ENCODE measurements at places on chromosomes 6 and 20.

GRCh38 chr6:29941016-29941415 is 1.3 kb upstream of the HLA-A start:
- DNase-seq = no peak

DNA sequence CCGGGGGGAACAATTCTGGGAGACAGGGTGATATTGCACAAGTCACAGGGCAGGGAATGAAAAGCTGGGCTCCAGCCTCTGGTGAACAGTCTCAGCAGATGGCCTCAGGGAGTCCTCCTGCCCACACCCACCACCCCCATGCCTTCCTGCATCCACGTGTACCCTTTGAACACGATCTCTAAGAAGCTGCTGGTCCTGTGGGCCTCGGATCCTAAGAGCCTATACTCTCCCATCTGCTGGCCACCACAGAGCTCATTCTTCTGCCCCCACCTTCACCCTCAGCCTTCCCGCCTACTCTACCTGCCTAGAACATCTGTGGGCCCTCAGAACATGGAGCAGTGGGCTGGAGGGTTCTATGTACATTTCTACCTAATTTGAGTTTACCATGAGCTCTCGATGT is 60.3 kb downstream of the TRERF1 start:
- DNase-seq = no peak

DNA sequence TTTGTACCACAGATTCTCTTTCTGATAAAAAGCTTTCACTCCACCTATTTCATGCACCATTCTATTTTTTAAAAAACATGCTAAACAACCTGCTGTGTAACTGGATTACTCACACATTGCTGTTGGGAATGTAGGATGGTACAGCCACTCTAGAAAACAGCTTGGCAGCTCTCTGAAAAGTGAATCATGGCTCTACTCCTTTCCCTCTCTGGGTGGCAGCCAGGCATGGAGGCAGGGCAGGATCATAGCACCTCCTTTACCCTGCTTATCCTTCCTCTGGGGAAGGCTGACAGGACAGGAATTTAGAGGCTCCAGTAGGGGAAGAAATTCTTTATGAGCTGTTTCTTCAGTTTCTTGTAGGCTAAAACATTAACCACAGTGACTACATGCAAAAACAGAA is 6.7 kb upstream of the VNN2 start:
- DNase-seq = no peak

- no peak for DNase-seq
Measured at GRCh38 chr6:90095145-90095544, 200.9 kb downstream of the GJA10 start.

DNA sequence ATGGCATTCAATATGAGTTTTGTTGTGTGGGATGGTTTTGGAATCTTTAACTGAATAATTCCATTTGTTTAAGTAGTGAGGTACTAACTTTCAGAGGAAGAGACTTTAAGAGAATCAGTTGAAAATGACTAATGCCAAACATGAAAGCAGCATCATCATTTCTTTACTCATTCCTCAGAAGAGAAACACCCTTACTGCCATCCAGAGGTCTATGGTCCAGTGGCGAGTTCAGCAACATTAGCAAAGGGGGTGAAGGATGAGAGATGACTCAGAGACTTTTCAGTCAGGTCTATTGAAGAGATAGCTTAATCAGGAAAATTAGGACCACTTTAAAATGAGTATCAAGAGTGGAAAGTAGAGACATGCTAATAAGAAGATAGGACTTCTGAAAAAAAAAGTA is 118.8 kb downstream of the COL19A1 start:
- no peak for DNase-seq

DNA sequence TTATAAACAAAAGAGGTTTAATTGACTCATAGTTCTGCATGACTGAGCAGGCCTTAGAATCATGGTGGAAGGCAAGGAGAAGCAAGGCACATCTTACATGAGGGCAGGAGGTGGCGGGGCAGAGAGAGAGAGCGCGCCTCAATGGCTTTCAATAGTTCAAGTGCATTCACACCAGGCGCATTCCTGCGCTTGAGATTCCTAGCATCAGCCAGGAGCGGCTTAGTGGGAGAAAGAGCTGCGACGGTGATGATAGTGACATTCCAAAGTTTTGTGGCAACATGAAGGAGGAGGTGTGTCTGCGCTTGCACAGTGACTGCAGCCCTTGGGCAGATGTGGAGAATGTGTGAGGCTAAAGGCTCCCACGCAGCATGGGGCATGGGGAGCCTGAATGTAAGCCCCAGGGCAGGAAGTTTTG is 25.0 kb upstream of the EMILIN3 start:
- DNase-seq = peak; percentile 14

DNA sequence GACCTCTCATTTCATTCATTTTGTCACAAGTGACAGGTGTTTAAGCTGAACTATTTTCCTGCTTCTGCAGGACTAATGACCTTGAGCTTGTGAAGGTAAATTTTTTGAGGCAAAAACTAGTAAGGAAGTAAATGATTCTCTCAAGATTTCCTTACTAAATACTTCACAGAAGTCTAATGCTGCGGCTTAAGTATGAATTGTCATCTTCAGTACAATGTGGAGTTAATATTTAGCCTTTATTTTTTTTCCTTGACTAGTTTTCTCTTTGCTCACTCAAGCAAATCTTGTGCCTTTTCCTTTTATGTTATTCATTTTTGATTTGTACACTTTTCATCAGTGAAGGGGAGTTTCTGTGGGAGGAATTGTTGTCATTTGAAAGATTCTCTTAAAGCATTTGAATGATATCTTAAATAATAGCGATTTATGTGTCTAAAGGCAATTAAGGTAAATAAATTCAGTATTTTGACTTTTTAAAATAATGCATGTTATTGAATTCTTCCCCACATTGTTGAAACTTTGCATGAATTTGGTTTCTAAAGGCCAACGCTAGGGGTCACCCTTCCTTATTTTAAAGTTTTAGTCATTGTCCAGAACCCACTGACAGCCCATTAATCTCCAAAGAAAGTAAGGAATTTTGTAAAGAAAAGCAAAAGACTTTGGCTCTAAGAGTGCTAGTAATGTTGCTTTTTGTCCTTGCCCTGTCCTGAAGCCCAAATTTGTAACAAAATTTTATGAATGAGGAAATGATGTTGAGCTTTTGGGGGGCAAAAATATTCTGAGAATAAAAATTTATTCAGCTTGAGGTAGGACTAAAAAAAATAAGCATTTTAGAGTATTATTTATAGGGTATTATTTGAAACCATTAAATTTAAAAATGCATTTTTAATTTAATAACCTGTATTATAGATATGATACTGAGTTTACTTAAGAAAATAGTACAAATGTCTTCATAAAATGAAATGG is 157.4 kb upstream of the LAMA2 start:
- DNase-seq = no peak

DNA sequence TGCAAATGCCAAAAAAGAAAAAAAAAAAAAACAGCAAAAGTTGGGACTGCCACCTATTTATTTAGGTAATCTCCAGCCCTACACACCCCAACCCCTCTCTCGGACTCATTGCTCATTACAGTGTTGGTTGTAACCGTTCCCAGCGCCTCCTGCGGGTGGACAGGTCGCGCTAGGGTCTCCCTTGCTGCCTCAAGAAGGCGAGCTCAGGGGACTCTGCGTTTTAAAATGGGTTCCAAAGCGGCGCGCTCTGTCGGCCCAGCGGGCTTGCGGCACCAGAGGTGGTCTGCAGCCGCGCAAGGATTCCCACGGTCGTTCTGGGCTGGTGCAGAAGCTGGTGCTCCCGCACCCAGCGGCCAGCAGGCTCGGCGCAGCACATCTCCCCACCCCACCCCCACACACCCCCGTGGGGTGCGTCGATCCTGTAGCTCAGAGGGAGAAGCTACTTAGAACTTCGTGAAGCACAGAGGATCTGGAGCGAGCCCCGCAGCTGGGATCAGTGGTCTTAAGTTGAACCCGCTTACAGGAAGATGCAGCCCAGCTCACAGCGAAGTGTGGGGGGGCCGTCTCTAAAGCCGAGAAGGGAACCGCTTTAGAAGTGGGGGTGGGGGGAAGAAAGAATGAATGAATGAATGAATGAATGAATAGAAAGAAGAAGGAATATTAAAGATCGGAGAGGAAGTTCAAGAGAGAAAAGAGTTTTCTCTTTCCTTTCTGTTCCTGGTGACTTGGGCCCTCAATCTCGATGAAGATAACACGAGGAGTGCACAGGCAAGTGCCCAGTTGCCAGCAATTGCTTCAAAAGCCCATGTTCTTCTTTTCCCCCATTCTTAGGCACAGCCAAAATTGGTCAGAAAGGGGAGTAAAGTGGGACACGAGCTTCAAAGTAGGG is 780 bp downstream of the TFAP2A start:
- DNase-seq = no peak

DNA sequence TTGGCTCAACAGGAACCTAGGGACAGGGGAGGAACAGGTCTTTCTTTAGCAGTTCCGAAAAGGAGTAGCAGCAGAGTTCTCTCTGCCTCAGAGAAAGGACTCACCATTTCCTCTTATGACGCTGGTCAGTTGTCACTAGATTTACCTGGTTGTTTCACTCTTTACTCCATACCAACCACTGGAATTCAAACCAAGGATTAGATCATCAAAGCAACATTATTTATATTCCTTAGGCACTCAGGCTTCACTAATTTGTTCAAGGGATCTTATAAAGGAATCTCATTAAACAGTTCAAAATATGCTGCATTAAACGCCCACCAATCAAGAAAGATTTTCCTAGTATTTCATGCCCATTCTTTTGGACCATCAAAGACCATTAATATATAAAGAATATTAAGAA is 1129.5 kb upstream of the MAP3K7 start:
- DNase-seq = no peak

DNA sequence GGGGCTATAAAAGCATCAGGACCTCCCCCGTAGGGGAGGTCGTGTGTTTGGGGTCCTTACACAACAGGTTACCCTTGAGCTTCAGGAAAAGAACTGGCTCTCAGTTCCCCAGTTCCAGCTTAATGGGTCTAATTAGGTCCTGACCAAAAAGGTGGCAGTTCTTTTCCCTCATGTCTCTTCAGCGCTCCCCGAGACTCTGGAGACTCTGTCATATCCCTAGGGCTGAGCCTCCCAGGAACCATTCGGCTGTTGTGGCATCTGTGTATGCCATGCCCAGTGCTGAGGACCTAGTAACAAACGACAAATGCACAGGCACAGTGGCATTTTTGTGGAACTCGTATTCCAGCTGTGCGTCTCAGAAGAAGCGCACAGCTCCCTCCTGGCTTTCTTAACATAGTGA is 14.6 kb downstream of the PRDM1 start:
- no peak for DNase-seq

DNA sequence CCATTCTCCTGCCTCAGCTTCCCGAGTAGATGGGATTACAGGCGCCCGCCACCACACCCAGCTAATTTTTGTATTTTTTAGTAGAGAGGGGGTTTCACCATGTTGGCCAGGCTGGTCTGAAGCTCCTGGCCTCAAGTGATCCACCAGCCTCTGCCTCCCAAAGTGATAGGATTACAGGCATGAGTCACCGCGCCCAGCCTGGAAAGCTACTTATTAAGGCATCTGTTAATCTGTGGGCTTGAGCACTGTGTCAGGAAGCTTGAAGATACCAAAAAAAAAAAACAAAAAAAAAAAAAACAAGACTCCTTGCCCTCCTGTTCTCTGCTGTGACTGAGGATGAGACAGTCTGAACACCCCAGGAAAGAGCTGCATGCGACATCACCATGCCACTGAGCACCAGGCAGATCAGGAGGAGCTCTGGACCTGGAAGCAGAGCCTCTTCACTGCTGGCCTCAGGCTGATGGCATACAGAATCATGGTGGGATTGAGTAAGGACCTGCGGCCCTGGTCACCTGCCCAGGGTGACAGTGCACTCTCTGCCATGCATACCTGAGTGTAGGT is 166.5 kb upstream of the SNX9 start:
- no peak for DNase-seq

DNA sequence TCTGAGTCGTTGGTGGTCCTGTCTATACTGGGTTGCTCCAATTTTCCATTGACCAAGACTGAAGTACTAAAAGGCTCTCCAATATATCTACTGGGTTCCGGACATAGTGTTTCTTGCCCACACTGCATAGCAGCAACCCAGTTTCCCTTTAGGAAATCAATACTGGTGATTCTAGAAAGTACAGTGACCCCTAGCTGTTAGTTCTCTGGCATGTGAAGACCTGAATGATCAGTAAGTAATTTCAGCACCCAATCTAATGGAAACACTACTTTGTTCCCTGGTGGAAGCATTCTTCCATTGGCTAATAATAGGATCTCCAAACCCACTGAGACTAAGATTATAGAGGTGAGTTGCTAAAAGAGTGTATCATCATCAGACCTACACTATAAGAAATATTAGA is 40.8 kb upstream of the STMND1 start:
- no peak for DNase-seq

DNA sequence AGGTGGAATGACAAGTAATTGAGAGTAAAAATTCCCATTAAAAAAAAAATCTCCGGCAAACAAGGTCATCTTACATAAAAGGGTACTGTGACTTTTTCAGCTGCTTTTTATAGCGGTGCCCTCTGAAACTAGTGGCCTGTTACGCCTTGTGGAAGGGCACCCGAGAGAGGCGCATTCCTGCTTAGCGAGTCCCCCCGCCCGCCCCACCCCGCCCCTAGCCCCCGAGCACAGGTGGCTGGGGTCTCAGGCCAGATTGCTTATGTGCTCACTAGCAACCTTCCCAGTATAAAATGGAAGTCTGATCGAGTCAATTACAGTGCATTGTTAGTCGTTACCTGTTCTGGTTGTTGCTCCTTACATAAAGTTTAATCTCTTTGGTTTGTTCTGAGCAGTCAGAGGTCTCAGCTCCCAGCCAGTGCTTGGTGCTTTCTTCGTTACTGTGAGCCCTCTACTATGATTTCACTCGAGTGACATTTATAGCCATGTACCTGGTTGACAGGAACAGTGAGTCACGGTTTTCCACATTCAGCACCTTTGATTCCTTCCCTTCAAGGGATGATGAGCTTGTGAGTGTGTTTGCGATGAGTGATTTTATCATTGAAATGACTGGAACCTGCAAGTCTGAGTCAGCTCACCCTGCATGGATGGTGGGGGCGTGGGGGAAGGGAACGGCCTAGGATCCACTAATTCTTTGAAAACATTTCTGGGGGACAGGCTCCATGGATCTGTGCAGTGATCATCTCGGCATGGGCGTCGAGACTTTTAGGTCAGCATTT is 47.6 kb downstream of the ZDHHC14 start:
- no peak for DNase-seq

- DNase-seq = no peak
Measured at GRCh38 chr20:56624786-56625681, 4.1 kb upstream of the TFAP2C start.

DNA sequence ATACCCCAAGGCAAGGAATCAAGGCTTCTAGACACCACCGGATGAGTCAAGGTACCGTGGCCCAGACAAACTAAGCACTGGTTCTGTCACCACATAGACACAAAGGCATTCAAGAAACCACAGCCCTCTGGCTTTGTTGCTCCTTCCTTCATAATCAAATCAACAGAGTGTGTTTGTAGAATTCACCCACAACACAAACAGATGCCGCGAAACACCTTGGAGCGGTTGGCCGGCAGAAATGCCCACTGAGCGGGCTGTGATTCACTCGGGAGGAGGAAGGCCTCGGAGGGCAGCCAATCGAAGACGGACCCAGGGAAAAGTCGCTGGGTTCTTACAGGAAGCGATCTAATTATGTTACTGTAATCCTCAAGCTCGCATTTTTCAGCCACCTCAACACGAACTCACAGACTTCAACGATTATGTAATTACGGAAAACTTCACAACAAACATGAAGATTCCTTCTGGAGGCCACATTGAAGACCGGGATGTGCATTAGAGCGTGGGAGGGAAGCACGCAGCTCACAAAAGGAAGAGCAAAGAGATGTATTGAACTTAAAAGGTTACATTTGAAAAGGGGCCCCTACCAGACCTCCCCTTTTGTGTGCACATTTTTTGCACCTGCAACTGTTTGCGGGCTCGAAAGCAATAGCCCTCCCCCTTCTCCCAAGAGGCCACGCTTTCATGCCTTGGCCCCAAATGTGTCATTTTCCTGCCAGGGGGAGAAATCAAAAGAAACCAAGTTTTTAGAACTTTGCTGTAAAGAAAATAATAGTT is 184.7 kb upstream of the PREP start:
- DNase-seq = no peak

All from spleen (tissue), 13 donors.